ENCODE measurements at places on chromosomes 11 and 22.

GRCh38 chr22:41217553-41218157 lies 12.5 kb downstream of the L3MBTL2 start:
- DNase-seq, result no peak

- no peak for DNase-seq
Measured at GRCh38 chr11:87405843-87406242, 368.1 kb downstream of the TMEM135 start.

DNA sequence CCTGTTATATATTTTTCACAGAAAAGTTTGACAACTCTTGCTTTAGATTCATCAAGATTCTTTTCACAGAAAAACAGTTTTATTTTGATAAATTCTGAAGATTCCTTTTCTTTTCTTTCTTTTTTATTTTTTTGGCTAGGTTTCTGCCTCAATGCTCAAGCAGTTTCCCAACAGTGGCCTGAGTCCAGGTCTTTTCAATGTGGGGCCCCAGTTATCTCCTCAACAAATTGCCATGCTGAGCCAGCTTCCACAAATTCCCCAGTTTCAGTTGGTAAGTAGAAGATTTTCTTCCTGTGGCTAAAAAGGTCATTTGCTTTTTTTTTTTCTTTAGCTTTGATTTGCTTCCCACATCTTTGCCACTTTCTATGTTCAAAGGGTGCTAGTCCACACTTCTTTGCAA lies 46.0 kb upstream of the ADSL start:
- DNase-seq, result no peak

DNA sequence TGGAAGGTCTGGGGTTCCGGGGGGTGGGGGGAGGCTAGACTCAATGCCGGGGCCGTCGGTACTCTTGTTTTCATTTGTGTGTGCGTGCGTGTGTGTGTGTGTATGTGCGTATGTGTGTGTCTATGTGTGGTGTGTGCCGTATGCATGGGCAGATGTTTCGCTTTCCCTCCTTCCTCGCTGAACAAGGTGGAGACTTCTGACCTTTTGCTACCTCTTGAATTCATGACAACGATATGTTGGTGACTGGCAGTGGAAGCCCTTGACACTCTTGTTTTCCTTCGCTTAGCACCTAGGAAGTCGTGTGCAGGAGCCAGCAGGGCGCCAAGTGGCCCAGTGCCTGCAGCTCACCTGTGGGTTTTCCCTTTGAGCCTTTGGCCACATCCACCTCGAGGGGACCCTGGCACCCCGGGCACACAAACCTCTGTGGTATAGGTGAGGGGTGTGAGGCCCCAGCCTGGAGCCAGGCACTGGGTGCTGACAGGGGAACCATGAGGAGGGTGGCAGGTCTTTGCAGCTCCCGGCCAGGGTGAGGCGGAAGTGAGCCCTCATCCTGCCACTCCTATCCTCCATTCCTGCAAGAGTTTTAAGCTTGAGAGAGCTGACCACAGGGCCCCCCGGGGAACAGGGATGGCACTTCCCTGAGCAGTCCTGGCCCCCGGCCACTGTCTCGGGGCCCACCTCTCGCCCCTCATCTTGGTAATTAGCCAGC lies 19.3 kb upstream of the TMEM191C start:
- DNase-seq, result no peak

- no peak for DNase-seq
Measured at GRCh38 chr11:111347723-111348115, 31.4 kb downstream of the POU2AF1 start.

- DNase-seq, result no peak
Measured at GRCh38 chr11:122594986-122595645, 60.4 kb upstream of the UBASH3B start.

GRCh38 chr11:112364962-112365481 lies 104.4 kb upstream of the PLET1 start:
- DNase-seq, result no peak

DNA sequence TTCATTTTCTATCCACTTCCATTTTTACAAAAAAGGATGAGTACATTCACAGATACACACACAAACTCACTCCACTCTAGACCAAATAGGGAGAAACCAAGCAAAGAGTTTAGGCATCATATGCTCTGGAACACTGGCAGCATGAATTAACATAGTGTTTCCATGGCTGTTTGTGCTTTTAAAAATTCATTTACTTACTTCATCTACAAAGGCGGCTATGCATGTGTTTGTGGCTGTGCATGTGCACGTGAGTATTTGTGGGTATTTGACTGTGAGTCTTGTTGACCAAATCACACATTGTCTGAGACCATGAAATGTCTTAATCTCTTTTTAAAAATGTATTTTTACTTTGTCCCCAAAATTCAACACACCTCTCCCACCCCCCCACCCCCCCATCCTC lies 203.0 kb upstream of the SESN3 start:
- DNase-seq, result no peak

DNA sequence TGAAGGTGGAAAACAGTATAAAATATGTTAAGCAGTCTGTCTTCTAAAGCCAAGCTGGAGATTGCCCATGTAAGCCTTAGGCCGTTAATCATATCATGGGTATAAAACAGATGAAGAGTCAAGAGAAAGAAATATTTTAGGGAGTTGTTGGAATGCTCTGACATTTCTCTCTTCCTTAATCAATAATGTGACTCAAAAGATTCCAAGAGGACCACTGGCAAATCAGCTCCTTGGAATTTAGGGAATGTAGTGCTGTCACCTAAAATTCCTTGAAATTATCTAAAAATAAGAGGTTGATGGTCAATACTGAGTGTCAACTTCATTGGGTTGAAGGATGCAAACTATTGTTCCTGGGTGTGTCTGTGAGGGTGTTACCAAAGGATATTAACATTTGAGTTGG lies 525.9 kb downstream of the KCNA4 start:
- DNase-seq, result no peak

- no peak for DNase-seq
Measured at GRCh38 chr11:2587132-2587930, 112.5 kb downstream of the KCNQ1OT1 start.

- no peak for DNase-seq
Measured at GRCh38 chr22:23684561-23685031, 6.2 kb upstream of the RGL4 start.

GRCh38 chr22:22742641-22743040 lies 98.2 kb downstream of the GGTLC2 start:
- no peak for DNase-seq

DNA sequence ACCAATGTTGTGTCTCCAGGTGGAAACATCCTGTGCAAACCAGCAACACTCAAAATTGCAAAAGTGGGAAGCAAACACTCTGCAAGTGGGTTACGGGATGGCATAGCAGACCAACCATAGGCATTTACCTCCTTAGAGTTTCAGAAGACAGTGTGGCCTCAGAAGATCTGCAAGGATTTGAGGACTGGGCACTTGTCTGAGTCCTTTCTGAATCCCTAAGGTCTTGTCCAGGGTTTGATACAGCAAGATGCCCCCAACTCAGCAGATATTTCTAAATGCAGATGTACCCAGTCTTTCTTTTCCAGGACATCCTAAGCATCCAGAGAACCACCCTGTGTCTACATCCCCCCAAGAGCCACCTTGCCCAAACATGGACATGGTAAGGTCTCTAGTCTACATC lies 51.7 kb upstream of the SHANK2 start:
- no peak for DNase-seq

Data from GM18507 (cell line).